ENCODE measurements at places on chromosomes 6 and 20.
A peak's percentile ranks its signal among the peaks of the same experiment; 100 is the strongest.

- peak; percentile 52 for DNase-seq
Observed at GRCh38 chr20:41139227-41140093, 2.1 kb downstream of the PLCG1 start.

DNA sequence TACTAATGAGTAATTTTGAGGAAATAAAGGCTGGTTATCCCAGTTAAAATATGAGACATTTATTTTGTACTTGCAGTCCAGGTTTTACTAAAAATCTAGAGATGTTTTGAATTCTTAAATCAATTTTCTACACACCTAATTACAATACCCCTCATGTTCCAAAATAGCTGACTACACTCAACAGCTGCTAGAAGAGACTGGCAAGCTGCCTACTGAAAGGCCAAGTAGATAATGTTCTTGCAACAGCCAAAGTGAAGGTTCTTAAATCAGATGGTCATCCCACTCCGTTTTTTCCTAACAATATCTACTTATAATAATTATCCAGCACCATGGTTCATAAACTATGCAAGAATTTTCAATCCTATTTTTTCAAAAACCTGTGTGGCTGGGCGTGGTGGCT, 69.0 kb downstream of the DTNBP1 start:
- DNase-seq = no peak

DNA sequence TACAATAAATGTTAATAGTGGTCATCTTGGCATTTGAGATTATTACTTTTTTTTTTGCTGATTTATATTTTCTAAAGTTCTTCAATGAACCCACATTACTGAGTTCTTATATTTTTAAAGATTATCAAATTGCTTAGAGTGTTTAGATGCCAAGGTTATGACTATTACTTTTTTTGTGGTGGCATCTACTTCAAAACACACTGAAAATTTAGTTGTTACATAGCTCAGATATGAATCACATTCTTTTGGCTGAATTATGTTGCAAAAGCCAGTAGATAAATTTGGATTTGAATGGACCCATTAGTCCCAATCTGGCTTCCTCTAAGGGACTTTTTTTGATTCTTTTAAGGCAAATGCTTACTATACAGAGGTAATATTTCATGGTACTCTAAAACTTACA, 8.9 kb downstream of the UTRN start:
- no peak for DNase-seq

DNA sequence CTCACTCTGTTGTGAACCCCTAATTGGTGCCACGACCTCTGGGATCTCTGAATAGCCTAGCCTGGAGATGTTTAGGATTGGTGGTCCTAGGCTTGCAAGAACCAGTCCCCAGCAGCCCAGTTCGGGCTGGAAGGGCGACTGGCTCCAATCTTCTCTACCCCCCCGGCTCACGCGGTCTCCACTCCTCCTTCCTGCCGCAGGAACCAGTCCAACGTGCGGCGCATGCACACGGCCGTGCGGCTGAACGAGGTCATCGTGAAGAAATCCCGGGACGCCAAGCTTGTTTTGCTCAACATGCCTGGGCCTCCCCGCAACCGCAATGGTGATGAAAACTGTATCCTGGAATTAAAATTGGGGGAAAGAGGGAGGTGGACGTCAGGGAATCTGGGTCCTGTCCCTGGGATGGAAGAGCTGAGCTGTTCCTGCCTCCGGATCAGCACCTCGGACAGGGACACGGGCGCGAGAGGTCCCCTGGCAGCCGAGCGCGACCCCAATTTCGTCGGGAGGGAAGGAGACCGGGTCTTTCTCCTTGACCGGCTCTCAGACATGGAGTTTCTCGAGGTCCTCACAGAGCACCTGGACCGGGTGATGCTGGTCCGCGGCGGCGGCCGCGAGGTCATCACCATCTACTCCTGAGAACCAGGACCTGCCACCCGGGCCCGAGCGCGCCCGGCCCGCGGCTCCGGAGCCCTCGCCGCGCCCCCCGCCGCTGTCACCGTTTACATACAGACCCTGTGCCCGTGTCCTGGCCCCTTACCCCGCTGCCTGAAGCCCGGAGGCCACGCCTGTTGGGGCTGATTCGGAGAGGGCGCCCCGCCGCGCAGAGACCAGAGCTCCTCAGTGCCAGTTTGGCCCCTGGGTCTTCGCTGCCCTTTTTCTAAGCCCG, 28.2 kb downstream of the SLC12A5 start:
- no peak for DNase-seq

- no peak for DNase-seq
Observed at GRCh38 chr6:169857343-169858292, 106.2 kb downstream of the ERMARD start.

DNA sequence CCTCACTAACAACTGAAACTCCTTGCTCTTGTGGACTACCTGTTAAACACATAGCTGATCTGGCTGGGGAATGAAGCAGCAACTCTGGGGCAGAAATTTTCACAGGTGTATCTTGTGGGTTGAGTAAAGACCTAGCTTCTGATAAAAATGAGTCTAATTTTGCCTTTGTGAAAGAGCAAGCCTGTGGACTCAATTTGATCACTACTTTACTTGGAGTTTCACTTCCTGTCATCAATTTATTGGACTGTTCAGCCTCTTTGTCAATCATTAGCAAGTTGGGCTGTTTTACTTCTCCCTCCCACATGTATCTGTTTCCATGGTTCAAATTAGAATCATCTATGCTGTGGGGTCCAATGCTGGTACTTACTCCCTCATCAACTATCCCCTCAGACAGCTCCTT, 29.6 kb upstream of the CRIP3 start:
- no peak for DNase-seq

DNA sequence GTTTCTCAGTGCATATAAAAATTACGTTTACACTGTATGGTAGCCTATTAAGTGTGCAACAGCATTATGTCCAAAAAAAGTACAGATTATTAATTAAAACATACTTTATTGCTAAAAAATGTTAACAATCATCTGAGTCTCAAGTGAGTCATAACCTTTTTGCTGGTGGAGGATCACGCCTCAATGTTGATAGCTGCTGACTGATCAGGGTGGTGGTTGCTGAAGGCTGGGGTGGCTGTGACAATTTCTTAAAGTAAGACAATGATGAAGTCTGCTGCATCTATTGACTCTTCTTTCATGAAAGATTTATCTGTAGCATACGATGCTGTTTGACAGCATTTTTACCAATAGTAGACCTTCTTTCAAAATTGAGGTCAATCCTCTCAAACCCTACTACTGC, 155.1 kb downstream of the BTBD9 start:
- no peak for DNase-seq

DNA sequence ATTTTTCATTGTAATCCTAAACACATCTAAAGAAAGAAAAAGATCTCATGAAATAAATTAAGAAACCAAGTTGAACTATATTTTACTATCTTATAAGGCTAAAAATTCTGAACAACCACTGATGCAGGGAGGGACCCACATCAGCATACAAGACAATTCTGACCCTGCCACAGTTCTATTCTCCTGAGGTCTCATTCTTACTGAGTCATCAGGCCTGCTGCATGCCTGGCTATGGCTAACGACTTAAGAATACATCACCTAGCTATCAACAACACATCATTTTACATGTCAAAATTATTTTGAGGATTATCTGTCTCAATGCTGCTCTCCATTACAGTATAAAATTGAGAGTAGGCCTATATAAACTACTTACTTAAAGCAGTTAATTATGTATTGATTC, 52.9 kb downstream of the FBXL4 start:
- DNase-seq = no peak

DNA sequence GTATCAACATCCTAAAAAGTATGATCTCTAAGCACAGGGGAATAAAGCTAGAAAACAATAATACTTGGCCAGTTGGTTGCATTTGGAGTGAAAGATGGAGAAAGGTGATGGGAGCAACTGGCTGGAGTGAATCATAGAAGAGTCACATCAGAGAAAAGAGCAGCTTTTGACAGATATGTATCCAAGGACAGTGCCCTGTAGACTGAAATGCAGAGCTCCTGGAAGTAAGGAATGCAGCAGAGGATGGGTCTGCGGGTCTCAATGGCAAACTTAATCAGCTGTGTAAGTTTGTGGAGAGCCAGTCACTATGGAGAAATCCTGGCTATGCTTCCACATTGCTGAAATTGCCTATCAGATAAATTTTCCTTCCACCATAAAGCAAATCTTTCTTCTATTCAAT, 253.6 kb upstream of the PRND start:
- DNase-seq = no peak

GRCh38 chr6:161682982-161683381, 409.1 kb upstream of the AGPAT4 start:
- DNase-seq = no peak

DNA sequence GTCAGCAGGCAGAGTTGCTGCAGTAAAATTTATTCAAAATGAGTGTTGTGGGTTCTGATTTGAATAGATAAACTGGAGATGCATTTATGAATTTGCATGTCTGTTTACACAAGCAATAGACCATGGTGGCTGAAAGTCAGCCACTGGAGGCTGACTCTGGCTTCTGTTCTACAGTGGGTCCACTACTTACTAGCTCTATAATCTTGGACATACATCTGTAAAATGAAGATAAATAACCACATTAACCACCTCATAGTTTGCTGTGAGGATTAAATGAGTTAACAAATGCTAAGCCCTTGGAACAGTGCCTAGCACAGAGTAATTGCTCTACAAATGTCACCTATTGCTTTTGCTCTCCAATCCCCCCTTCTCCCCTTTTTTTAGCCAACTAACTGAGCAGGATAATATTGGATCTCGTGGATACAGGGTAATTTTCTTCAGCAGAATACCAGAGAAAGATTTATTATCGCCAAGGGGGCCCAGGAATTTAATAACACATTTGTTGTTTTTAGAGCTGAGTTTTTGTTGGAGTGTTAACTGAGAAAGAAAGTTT, 1.4 kb upstream of the PM20D2 start:
- peak; percentile 6 for DNase-seq

DNA sequence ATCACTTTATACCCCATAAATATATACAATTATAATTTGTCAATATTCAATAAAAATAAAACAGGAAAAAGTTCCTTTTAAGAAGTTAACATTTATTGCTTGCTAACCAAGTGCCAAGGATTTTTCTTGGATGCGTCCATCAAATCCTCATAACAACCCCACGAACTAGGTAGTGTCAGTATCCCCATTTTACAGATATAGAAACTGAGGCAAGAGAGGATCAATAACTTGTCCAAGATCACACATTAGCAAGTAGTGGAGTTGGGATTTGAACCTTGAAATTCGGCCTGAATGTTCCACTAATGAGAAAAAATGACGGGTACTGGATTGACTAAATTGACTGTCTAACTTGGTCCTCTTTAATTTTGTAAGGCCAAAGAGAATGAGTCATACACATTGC, 5.7 kb upstream of the L3MBTL3 start:
- DNase-seq = no peak

GRCh38 chr20:56730003-56730402, 100.9 kb downstream of the TFAP2C start:
- no peak for DNase-seq

DNA sequence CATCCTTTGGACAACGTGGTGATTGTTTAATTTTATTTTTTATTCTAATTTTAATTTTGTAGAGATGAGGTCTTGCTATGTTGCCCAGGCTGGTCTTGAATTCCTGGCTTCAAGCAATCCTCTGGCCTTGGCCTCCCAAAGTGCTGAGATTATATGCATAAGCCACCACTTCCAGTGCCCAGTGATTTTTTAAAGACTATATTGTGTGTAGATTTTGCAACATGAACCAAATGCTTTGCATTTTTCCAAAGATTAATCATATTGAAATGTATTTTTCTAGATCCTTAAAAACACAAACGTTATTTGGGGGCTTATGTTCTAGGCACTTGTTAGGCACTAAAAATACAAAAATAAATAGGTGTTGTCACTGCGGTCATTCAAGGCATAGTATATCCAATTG, 117.6 kb upstream of the CCN2 start:
- DNase-seq = no peak

DNA sequence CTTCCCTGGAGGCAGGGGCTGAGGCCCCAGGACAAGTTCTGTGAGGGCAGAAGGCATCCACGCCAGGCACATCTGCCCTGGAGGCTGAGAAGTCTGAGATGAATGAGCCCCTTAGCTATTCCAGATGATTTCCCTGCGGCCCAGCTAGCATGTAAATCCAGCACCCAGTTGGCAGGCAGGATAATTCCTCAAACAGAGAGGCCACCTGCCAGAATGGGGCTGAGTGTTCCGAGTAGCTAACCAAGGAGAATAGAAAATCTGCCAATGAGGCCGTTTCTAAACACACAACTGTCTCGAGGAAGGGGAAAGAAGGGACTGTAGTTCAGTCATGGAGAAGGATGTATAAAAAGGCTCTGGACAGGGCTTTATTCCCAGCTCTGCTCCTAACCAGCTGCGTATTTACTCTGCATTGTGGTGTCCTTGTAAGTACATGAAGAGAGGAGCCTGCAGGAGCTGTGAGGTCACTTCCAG, 211.4 kb upstream of the CDYL start:
- DNase-seq = no peak

DNA sequence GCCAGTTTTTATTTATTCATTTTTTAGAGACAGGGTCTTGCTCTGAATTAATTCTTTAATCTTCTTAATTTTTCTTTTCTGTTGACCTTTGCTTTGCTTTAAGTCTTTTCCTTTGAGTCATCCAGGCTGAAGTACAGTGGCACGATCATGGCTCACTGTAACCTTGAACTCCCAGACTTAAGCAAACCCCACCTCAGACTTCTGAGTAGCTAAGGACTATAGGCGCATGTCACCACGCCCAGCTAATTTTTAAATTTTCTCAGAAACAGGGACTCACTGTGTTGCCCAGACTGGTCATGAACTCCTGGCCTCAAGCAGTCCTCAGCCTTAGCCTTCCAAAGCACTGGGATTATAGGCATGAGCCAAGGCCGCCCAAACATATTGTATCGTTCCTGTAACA, 71.3 kb upstream of the GNRH2 start:
- no peak for DNase-seq

DNA sequence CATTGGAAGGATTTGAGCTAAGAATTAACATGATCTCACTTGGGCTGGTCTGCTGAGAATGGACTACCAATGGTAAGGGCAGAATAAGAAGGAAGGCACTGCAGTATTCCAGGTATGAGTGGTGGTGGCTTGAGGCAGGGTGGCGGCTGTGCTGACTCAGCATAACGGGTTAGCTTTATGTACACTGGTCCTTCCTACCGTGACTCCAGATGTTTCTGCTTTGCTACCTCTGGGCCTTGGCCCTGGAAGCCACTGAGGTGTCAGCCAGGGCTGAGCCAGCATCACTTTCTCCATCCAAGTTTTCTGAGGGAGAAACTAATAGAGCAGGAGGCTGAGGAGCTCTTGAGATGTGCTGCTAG, 12.9 kb upstream of the BTN3A3 start:
- no peak for DNase-seq

DNA sequence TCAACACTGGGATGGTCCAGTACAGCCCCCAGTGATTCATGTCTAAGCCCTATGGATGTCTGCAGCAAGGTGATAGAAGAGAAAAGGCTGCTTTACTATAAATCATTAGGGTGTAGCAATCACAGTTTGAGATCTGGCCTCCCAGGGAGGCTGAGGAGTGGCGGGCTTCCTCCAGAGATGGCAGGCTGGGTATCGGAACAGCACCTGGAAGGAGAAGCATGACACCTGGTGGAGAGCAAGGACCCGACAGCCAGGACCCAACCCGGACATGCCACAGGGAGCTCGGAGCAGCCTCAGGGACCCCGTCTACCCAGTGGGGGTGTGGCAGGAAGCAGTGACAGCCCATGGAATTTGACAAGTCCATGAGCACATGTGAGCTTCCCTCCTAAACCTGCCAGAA, 114.8 kb upstream of the CD93 start:
- DNase-seq = no peak
